ENCODE measurements at places on chromosomes 12 and 14. TPM values are rescaled to one million over a fixed set of nuclear protein-coding genes. Genes with fewer than 3 reads are reported as not detected.

DNA sequence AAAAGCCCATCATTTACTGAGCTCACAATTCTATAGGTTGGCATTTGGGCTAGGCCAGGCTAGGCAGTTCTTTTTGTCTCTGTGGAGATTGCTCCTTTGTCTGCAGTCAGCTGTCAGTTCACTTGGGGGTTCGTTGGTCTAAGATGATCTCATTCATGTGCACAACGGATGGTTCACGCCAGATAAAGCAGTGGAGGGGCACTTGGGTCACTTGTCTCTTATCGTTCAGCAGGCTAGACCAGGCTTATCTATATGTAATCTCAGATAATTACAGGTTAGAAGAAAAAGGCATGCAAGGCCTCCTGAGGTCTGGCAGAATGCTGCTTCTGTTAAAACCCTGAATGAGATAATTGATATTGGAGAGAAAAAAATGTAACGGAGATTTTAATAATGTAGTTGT lies 119.0 kb upstream of the ATP2B1 start:
- DNase-seq: no peak

DNA sequence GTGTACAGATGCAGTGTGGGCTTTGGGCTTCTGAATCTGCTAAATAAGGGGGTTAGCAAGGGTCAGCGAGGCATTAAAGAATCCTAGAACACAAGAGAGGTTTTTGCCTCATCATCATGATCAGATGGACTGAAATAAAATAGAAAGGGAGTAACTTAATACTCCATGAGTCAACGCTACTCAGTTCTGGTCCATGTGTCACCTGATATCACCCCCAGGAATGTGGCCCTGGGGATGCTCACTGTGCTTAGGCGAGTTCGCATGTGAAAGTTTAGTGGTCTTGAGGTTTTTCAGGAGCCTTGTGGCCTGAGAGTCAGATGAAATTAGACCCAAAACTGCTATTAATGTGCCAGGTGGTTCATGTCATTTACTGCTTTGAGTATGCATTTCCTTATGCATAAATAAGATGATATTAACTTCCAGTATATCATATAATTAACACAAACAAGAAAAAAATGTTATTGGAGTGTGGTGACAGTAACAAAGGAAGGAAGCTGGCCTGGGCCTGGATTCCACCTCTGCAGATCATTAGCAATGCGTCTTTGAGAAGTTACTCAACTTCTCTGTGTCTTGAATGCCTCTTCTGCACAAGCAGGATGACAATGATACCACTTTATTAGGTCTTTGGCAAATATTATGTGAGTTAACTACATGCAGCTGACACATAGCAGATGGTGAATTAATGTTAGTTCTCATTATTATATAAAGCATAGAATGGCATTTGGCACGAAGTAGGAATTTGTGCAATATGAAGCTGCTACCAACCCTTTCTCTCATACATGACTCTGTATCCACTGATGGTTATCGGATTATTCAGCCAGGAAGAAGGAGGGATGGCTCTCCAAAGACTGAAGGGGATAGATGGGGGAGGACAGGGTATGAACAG lies 1272.6 kb downstream of the AACS start:
- no peak for DNase-seq

GRCh38 chr12:27105746-27106536 lies 23.6 kb upstream of the C12orf71 start:
- DNase-seq: no peak

The SENP1 gene
- 6.3 TPM for polyA plus RNA-seq

GRCh38 chr14:89504602-89505313 lies 87.7 kb upstream of the FOXN3 start:
- DNase-seq: peak; percentile 58

Measured in aorta (tissue), 5 donors.